ENCODE measurements at places on chromosomes 3 and 15.

DNA sequence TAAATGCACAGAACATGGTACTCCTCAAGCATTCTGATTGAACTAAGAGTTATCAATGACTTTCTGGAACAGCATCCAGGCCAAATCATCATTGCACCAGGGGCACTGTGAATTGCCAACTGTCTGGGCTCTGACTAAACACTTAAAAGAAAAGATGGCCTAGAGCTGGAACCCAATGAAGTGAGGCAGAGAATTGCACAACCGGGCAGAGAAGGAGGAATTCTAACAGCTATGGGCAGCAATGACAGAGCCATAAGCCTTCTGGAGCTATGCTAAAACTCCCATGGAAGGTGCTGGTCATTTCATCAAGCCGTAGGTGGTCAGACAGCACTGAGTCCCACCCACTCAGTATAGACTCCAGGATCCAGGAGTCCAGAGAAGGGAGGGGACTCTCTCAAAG is 48.1 kb upstream of the OXTR start:
- DNase-seq, result no peak

- DNase-seq, result no peak
Observed at GRCh38 chr3:157333551-157333991, 103.1 kb upstream of the PTX3 start.

DNA sequence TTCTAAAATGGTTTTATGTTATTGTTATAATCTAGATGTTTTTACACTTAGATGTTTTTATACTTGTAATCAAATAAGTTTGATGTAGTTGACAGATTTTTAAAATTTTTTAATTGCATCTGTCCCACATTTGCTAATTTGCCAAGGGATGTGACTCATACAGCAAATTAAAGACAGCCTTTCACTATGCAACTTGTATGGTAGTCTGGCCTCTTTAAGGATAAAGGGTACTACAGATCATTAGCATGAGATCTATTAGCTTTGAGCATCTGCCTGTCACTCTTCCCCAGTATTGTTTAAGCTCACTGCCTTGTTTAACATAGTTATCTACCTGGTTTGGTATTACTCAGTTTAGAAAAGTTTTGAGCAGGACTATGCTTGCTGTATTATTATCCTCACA is 83.0 kb downstream of the NPTN start:
- no peak for DNase-seq

- DNase-seq, result no peak
Observed at GRCh38 chr3:172751175-172751704, 714 bp downstream of the ECT2 start.

- DNase-seq, result no peak
Observed at GRCh38 chr3:192133271-192133670, 594.1 kb downstream of the FGF12 start.
